Skin of body (tissue), 3 donors: ENCODE measurements at places on chromosomes 1 and 21.

DNA sequence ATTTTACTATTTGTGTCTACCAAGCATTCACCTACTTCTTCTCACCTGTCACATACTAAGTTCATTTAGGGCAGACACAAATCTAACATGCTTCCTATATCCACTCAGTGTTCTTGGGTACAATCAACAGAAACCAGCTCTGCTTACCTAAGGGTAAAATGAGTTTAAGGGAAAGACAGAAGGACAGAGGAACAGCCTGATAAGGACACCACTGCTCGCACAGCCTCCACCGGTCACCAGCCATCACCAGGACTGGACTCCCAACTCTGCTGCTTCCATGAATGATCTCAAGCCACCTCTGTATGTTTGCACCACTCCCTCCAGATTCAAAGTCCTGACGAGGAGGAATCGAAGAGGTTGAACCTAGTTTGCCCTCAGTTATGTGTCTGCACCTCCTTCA is 72.4 kb downstream of the JAK1 start:
- DNase-seq: no peak

DNA sequence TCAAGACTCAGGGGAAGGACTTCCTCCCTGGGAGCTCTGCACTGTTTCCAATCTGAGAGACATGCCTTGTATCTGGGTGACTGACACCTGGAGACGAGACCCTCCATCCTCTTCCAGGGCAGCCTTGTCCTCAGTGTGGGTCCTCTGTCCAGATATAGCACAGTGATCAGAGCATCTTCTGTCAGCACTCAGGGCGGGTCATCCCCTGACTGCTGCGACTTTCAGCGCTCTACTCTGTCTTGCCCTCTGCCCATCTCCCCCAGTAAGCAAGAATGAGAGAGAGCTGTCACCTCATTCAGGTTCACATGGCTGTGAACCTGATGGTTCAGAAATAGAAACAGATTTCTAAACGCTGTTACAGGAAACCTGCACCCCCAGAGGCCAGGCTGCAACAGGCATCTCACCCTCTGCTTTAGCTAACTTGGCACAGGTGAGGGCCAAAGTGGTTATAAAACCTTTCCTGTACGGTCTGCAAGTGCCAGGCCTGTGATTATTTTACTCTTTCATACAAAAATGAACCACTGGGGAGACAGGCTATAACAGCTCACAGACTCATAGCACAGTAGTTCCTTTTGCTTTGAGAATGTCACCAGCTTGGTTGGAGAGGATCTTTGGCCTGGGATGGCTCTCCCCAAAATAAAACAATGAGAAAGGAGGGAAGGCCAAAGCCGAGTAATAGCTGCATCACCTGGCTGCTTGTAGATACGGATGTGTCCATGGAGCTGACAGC is 11.4 kb upstream of the TENT5C start:
- no peak for DNase-seq

DNA sequence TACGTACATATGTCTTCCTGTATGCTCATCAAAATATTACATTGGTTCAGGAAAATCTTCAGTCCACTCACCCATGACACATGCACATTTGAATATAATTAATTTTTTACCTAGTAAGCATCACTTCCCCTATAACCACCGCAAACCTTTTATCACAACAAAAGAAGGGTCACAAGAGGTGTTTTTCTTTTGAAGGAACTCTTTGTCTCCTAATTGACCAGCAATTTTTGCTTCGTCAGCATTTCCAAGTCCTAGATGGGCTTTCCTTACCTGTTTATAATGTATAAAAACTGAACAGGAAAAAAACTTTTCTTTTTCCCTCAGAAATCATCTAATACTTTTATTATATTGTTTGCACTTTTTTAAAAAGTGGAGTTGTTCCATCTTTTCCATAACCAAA is 631.3 kb downstream of the PLA2G4A start:
- DNase-seq: no peak

DNA sequence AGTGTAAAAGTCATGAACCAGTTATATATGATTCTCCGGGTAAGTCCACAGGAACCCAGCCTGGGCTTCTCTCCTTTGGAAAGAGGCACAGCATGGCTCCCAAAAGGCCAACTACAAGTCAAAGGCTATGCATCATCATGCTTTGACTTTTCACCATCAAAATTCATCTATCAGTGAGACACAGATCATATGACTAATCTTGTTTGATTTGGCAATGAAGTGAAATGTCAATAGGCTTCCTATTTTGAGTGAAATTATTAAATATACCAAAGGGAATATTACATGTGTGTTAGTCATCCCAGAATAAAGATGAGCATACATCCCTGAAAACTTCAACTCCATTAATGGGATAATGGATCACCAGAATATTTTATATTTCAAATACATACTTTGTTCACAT is 83.5 kb upstream of the ADGRL2 start:
- no peak for DNase-seq

- no peak for DNase-seq
These were observed 24.4 kb upstream of the TSPEAR start for GRCh38 chr21:44735821-44736220.

DNA sequence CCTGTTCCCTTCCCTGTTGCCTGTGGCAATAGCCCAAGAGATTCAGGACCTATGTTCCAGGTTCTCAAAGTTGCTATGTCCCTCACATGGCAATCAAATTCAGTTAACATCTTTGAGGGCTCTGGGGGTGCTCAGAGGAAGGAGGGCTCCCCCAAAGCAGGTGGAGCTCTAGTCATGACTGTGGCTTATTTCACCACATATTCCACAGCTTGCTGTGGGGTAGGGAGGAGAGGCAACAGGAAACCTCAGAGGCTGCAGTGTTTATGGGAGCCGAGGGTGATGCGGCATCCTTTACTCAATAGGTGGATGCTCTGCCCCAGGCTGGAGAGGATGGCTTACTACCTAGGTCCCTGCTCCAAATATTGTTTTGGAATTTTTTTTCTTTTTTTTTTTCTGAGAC is 1.2 kb upstream of the MKNK1 start:
- DNase-seq: no peak
